AML-193 (cell line): ENCODE measurements at places on chromosomes 4 and X.

DNA sequence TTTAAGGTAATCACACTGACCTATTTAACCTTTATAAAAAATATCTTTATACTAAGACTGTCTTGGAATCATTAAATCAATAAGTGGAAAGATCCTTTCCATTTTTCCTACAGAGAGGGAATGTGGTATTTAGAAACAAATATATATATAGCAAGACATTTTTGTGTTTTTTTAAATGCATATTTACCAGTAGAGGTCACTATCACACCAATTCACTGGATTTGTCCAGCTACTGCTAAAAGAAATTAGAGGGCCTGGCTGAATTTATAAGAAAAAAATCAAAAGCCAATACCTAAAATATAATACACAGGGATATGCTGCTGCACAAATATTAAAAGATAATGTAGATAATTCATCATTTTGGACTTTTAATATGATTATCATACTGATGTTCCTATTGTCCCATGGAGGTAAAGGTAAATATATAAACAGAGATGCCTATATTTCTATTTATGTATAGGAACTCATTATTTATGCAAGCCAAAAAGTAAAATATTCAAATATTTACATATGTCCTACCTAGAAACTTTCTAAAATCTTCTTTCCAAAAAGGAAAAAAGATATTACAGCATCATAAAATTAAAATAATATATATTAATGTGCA, 69.5 kb downstream of the PDE5A start:
- DNase-seq, result peak; percentile 39

DNA sequence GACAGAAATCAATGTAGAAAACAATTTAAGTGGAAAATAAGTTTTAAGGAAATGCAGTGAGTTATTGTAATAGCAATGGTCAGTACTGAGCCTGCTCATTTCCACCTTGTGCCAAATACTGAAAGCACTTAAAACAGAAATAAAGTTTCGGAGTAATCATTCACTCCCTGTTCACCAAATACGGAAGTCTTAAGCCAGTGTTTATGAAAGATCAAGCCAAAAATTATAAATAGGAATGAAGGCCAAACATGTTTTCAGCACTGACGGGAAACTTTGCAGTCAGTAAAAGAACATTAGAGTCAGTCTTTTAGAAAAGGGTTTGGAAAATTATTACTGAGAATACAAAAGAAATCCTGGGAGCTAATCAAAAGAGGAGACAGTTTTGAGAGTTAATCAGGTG, 178.6 kb downstream of the DMD start:
- no peak for DNase-seq

GRCh38 chr4:10577508-10578426, 106.8 kb downstream of the CLNK start:
- DNase-seq, result no peak

GRCh38 chrX:73876911-73877310, 313.9 kb downstream of the CHIC1 start:
- no peak for DNase-seq

- no peak for DNase-seq
These were observed 34.7 kb downstream of the SLC25A5 start for GRCh38 chrX:119502727-119503483.

DNA sequence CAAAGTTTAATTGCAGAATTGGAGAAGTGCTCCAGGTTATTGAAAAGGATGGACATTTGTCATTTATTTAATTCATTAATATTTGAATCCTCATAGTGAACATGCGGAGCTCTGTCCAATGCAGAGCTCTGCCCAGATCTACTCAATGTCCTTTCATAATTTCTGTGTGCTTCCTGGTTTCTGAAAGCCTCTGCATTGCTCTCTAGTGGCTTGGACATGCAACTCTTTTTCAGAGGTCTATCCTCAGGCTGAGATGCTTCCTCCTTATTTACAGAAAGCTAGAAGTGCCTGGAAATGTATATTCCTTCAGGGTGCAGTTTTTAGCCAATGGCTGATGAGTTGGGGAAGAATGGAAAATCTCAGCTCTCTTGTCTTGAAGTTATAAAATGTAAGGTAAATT, 786.1 kb upstream of the AADAT start:
- peak; percentile 0 for DNase-seq

GRCh38 chr4:139919521-139919920, 234.5 kb downstream of the MAML3 start:
- no peak for DNase-seq

GRCh38 chr4:61320154-61320553, 120.0 kb downstream of the ADGRL3 start:
- no peak for DNase-seq

- DNase-seq, result no peak
These were observed 6.6 kb downstream of the PF4V1 start for GRCh38 chr4:73859614-73860088.

GRCh38 chr4:100984901-100985300, 362.4 kb downstream of the PPP3CA start:
- DNase-seq, result no peak

DNA sequence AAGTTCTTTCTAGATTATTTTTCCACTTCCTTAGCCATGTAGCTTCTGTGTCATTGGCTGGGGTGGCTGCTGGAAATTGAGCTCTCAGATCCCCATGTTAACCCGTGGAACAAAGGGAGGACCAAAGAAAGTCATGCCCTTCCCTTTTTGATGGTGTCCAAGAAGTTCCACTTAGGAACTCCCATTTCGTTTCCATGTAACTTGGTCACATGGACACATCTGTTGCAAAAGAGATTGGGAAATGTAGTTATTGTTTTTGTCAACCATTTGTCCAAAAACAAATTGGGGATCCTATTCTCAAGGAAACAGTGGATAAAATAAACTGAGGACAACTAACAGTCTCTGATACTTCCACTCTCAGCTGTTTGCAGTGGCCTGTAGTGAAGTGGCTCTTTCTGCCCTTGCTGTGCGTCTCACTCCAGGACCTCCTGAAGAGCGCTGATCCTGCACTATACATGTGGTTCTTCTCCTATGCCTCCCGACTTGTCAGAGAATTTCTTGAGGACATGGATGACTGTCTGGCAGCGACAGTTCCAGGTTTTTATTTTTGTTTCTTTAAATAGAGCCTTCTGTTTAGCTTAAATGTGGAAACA, 125.3 kb upstream of the LNX1 start:
- DNase-seq, result no peak

DNA sequence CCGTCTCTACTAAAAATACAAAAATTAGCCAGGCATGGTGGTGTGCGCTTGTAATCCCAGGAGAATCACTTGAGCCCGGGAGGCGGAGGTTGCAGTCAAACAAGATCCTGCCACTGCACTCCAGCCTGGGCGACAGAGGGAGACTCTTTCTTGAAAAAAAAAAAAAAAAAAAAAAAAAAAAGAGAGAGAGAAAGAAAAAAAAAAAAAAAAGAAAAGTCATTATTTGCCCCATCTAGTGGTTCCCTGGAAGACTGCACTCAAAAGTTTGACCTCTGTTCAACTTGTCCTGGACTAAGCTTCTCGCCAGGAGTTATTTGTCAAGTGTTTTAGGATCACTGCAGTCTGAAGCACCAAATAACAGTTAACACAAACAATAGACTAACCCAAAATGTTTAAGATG, 45.3 kb upstream of the KCTD8 start:
- peak; percentile 2 for DNase-seq

DNA sequence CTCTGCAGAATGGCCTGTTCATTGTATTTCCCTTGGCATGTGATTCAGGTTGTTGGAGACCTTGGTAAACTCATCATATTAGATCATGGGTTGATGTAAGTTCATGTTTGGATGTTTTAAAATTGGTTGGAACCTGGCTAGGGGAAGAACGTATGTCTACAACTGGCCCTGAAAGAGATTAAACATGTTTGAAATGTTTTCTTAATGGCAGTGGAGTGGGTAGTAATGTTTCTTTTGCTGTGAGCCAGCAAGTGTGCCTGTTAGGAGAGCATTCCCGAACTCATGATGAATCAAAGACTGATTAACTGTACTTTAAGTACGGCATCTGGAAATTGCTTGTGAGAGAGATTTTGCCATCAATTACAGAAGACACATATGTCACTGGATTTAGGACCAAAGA, 44.5 kb upstream of the SLC4A4 start:
- no peak for DNase-seq

DNA sequence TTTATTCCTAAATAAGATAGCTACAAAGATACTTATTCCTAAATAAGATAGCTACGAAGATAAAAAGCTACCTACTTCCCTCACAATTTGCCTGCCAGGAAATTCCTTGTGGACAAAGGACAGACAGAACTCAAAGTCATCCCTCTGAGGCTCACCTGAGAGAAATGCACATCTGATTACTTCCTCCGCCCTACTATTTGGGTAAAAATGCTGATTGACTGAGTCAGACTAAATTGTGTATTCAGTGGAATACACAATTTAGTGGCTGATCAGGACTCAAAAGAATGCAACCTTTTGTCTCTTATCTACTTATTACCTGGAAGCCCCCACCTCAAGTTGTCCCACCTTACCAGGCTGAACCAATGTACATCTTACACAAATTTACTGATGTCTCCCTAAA, 10.3 kb upstream of the MAGEB16 start:
- no peak for DNase-seq

- DNase-seq, result no peak
These were observed 68.8 kb downstream of the IL15 start for GRCh38 chr4:141705048-141705746.
